ENCODE measurements at places on chromosomes 6 and 20. TPM values are rescaled to one million over a fixed set of nuclear protein-coding genes. Genes with fewer than 3 reads are reported as not detected.

The PNLDC1 gene
- total RNA-seq, result 0.65 TPM

The GLP1R gene
- total RNA-seq, result not detected

The MANEA gene
- 24.4 TPM for total RNA-seq

The FERMT1 gene
- 3.9 TPM for total RNA-seq

Data from articular chondrocyte of knee joint (primary cell).